ENCODE measurements at places on chromosomes 12 and 14.

- DNase-seq, result no peak
Observed at GRCh38 chr14:101105045-101105444, 201.5 kb upstream of the RTL1 start.

DNA sequence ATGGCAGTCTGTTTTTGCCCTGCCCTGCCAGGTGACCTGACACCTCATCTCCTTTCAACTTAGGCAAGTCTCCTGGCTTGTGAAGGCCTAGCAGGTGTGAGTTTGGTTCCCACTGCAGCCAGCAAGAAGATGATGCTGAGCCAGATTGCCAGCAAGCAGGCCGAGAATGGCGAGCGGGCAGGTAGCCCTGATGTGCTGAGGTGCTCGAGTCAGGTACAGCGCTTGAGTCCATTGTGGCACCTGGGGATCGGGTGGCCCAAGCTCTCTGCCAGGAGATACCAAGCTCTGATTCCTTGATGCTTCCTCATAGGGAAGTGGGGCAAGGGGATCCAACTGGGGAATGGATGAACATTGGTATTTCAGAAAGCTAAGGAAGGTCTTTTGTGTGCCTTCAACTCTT lies 4.1 kb upstream of the CSAD start:
- no peak for DNase-seq

GRCh38 chr12:95976416-95976832 lies 19.7 kb downstream of the HAL start:
- DNase-seq, result no peak

- no peak for DNase-seq
Observed at GRCh38 chr12:111840807-111841206, 1.2 kb upstream of the MAPKAPK5 start.

DNA sequence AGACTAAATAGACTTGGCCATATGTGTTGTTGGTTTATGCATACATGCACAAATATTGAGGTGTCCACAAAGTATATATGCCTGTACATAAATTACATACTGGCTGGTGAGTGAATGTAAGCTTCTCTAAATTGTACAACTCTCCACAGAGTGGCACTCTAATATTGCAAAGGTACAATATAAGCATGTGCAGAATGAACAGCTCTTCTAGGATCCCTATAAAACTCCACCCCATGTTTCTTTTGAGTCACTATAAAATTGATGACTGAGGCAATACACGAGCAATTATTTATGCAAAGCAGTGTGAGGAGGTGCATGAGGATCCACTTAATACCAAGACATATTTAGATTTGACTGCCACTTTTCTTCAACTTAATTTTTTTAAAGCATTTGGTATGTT lies 172.2 kb downstream of the NAV3 start:
- DNase-seq, result no peak

- DNase-seq, result no peak
Observed at GRCh38 chr14:71758229-71758951, 173.8 kb upstream of the RGS6 start.

DNA sequence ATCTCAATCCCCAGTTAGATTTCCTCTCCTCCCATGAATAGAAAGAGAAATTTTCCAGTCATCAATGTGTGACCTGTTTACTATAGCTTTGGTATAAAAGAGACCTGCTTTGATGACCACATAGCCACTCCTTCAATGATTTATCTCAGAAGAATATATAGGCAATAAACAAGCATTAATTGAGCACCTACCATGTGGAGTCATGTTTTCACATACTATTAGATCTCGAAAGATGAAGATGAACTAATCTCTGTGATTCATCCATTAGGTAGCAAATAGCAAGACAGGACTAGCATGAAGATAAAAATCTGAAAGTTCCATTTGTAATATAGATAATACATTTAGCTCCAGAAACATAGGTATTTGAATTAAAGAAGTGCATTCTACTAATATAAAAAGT lies 40.5 kb downstream of the SLCO1A2 start:
- no peak for DNase-seq

GRCh38 chr12:68581926-68582325 lies 28.8 kb upstream of the RAP1B start:
- no peak for DNase-seq

GRCh38 chr12:41512497-41512896 lies 324.4 kb downstream of the PDZRN4 start:
- no peak for DNase-seq

DNA sequence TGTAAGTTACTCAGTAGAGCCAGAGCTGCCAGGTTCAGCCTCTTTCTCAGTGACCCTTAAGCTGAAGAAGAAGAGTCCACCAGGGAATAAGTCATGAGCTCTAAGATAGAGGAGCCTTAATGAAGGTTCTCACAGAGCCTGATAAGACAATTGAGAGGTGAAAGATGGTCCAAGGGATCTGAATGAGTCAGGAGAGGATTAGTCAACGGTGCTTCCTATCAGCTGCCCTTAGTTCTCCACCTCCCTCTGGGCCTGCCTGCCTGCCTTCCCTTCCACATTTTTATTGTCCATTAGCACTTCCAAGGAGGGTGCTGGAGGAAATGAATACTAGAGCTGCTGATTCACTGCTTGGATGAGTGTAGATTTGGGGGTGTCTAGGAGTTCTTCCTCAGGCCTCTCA lies 161.7 kb upstream of the RMST start:
- no peak for DNase-seq

GRCh38 chr12:67390273-67390672 lies 121.1 kb downstream of the CAND1 start:
- DNase-seq, result no peak

DNA sequence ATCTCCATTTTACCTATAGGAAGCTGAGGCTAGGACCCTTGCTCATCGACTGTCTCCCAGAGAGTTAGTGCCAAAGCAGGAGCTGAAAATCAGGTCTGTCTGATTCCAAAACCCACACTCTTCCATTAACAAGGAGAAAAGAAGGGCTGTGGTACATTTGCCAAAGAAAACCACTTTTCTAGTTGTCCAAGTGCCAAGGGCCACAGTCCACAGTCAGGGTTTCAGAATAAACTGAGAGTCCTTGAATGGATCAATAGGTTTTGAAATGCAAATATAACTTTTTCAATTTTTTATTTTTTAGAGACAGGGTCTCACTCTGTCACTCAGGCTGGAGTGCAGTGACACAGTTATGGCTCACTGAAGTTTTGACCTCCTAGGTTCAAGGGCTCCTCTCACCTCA lies 55.4 kb upstream of the ZFP36L1 start:
- DNase-seq, result no peak

DNA sequence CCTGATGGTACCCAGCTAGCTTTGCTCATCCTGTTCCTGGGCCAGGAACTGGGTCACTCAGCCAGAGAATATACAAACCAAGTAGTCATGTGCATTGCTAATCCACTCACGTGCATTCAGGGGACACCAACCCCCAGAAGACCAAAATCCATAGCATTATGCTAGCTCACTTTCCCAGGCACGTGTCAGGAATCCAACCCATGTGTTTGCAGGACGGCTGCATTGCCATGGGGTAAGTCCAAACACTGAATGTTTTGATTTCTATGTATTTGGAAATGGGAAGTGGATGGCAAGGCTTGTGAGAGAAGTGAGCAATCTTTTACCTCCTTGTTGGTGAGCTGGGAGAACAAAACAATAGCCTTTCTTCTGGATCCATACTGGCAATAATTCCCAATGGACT lies 87.1 kb upstream of the FOXN3 start:
- DNase-seq, result no peak

GRCh38 chr12:118033323-118033722 lies 16.8 kb downstream of the RFC5 start:
- no peak for DNase-seq

GRCh38 chr12:52645982-52646381 lies 6.0 kb downstream of the KRT2 start:
- no peak for DNase-seq

GRCh38 chr14:96177766-96178375 lies 26.8 kb upstream of the BDKRB2 start:
- DNase-seq, result no peak

GRCh38 chr12:66232263-66232662 lies 43.2 kb downstream of the IRAK3 start:
- DNase-seq, result no peak

GRCh38 chr12:98317939-98318899 lies 197.2 kb upstream of the TMPO start:
- DNase-seq, result no peak

GRCh38 chr12:127178463-127178862 lies 1088.5 kb upstream of the TMEM132C start:
- DNase-seq, result no peak

GRCh38 chr12:26058308-26058707 lies 66.5 kb downstream of the BHLHE41 start:
- no peak for DNase-seq

DNA sequence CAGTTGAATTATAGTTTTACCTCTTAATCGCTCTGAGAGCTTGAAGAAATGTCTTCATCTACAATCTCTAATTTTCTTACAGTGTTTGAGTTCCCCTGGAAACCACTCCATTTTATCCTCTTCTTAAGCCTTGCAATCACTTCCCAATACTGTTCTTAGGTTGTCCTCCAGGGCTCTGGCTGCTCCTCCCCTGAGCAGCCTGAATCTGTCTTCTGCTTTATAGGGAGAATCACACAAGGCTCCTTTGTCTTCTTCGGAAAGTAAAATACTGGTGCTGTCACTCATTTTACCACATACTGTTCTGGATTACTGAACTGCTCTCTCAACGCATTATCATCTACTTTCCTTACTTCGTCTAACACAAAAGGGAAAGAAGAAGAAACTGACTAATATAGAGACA lies 133.7 kb downstream of the MDGA2 start:
- DNase-seq, result no peak

All from cortex of kidney (tissue), 1 donor.